ENCODE measurements at places on chromosomes 6 and 20.

GRCh38 chr20:38844963-38845362 is 39.5 kb downstream of the PPP1R16B start:
- DNase-seq = no peak

DNA sequence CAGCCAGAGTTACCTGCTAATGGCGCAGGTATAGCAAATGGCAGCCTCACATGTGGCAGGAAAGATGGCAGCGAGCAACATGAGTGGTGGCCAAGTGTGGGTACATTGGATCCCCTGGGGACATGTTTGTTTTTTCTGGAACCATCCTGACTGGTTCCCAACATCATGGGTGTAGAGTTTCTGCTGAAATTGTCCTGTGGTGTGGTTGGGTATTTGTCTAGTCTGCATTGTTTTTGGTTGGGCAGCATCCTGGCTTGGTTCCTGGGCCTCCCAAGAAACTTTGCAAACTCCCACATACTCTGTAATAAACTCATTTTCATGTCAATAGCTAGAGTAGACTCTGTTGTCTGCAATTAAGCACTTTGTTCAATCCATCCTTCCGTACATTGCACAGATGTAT is 282.6 kb downstream of the CDC5L start:
- DNase-seq = no peak

GRCh38 chr6:101800598-101800997 is 407.1 kb downstream of the GRIK2 start:
- DNase-seq = no peak

DNA sequence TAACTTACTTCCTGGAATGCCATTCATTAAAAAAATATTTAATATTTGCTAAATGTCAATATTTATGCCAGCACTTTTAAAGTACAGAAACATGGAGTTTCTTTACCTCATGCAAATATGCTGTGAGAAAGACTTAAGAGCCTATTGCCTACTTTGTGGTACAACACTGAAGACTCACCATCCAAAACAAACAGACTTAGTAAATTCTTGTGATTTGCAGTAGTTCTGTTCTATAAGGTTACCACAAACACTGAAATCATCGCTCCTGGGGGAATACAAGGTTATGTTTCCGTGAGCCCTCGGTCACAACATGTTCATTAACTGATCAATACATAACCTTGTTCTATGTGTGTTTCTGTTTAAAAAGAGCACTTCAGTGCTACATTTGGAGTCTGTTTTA is 78.3 kb downstream of the ATG5 start:
- DNase-seq = no peak

GRCh38 chr6:6592826-6593475 is 4.4 kb downstream of the LY86 start:
- DNase-seq = no peak

DNA sequence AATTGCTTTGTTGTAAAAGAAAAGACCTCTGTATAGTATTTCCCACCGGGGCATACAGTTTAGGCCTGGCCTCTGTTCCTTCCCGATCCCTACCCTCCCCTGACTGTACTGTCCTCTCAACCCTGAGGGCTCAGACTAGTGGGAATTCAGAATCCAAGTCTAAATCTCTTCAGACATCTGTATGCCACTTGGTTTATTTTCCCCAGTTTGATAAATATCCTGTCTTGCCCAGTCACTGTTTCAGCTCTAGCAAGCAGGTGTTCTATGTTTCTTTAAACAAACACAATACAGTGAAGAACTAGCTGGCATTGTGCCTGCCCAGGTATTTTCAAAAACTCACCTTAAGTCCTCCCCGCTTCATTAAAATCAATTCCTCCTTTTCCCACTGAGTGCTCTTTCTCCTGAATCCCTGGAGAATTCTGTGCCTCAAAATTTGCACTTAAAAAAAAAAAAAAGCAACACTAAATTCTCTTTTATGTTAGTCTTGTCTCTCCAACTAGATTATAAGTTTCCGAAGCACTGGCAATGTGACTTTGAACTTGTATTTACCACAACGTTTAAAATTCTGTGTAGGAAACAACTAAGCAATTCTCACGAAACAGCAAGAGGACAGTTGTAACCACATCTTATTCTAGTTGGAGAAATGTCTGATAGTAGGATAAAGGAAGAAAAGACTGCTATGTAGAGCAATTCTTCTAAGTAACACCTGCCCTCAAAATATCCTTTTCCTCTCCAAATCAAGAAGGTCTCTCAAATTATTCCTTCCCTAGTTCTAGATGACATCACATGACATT is 112.0 kb upstream of the CARMIL1 start:
- no peak for DNase-seq

DNA sequence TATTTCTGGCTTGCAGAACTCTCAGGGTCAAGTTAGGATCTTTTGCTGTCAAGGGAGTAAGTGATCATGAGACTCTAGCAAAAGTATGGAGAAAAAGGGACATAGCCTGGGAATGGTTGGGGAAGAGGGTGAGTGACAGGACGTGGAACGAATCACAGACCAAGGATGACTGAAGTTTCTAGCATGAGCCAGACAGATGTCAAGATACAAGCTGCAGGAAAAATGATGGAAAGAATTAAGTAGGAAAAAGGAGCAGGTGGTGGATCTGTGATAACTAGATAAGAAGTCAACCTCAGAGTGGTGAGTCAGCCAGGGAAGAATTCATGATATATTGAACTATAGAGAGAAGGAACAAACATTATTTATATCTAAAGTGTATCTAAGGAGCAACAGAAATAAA is 159.8 kb upstream of the SYNDIG1 start:
- no peak for DNase-seq

- no peak for DNase-seq
Measured at GRCh38 chr20:23234311-23235078, 116.1 kb upstream of the NXT1 start.

DNA sequence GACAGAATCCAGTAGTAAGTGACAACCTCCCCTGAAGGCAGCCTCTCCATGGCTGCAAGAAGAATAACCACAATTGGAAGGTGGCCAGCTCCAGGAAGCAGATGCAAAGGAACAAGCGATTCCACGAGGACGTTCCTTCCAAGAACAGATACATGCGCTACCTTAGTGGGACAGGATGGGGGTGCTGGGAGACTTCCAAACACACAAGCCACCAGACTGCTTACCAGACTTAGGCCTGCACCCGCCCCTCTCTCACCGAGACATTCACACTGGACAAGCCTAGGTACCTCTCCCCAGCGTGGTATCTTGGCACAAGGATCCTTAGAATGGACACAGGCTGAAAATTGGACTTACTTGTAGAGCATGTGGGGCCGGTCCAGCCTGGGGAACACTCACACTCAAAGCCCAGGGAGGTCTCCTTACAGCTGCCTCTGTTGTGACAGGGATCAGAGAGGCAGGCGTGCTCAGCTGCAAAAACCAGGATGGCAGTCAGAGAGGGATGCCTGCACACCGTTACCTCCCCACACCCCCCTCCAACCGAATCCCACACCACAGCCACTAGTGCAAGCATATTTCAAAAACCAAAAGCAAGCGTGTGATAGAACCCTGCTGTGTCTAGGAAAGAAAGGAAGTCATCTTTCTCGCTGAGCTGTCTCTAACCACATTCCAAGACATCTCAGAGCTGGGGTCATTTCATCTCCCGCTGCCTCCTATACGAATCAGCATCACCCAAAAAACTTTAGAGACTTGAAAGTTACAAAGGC is 22.4 kb downstream of the JAG1 start:
- DNase-seq = no peak

DNA sequence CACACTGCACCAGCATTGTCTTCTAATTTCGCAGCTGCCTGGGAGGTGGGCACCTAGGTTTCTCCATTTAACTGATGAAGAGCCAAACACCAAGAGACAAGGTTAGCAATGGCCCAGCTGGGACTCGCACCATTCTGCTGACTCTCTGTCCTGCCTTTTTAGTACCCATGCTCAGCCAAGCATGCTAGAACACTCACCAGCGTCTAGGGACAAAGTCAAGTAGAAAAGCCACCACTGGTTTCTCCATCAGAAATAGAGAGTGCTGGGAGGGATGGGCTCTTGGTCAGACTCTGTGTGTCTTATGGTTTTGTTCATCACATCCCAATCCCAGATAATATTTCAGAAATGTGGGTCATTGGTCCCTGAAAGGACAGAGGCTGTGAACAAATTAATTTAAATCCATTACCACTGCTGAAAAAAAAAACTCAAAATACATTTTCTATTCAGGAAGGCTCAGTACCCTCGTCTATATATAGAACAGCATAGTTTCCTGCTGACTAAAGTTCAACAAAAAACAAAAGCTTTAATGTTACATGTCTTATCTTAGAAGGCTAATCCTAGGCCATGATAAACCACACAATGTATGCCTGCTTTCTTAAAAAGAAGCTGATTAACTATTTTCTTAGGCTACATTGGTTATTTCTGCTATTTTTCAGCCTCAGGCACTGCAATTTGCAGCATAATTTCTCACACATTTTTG is 111.0 kb downstream of the TBC1D7 start:
- DNase-seq = no peak

DNA sequence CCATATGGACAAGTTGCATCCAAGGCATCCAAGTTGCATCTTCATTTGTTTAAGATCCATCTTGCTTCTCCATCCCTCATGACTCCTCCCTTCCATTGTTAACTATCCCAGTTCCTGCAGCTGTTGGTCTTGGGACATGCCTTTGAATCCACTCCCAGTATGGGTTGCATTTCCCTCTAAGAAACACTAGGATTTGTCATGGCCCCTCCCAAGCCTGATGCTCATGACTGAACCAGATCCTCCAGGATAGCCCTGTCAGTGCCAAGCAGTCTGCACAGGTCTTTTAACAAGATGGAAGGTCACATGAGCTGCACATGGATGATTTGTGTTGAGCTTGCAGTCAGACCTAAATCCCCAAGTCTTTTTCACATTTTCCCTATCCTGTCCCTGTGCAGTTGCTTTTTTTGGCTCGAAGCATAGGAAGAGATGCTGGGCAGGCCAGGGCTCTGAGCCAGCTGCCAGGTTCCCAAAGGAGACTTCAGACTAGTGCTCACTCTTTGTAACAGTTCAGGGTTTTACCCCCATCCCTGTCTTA is 4.2 kb downstream of the PPP2R5D start:
- no peak for DNase-seq

GRCh38 chr6:100257793-100258395 is 206.8 kb downstream of the SIM1 start:
- DNase-seq = no peak

GRCh38 chr20:33624399-33624798 is 37.7 kb upstream of the C20orf144 start:
- DNase-seq = no peak

GRCh38 chr6:75759207-75759606 is 10.2 kb downstream of the MYO6 start:
- no peak for DNase-seq

- no peak for DNase-seq
Measured at GRCh38 chr6:31935021-31935420, 7.5 kb downstream of the C2 start.

GRCh38 chr6:112407101-112407590 is 60.0 kb downstream of the RFPL4B start:
- DNase-seq = no peak

DNA sequence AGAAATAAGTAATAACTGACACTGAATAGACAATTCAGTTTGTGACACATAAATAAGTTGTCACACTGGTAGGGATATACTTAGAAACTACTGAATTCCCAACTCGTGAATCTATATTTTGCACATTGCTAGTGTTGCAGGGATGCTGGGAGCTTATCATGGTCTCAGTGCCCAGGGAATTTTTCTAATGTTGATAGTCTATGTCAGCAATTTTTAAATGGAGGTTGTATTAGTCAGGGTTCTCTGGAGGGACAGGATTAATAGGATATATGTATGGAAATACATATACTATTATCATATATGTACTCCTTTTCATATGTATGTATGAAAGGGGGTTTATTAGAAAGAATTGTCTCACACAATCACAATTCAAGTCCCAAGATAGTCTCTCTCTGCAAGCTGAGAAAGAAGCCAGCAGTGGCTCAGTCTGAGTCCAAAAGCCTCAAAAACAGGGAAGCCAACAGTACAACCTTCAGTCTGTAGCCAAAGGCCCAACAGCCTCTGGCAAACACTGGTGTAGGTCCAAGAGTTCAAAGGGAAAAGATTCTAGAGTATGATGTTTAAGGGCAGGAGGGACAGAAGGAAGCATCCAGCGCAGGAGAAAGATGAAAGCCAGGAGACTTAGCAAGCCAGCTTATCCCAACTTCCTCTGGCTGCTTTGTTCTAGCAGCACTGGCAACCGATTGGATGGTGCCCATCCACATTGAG is 980.9 kb upstream of the GJE1 start:
- no peak for DNase-seq

GRCh38 chr6:100959280-100959679 is 78.2 kb upstream of the ASCC3 start:
- DNase-seq = no peak

DNA sequence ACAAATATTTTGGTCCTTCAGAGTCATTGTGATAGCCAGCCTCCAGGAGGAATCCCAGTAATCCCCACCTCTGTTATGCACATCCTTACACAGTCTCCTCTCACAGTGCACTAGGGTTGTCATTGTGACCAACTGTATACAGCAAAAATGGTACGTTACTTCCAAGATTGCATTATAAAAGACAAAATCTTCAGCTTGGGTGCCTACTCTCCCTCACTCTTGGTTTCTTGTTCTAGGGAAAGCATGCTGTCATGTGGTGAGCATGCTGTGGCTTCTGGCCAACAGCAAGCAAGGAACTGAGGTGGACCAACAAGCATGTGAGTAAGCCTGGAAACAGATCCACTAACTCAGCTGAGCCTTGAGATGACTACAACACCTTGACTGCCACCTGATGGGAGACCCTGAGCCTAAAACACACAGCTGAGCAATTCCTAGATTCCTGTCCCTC is 130.1 kb upstream of the DST start:
- no peak for DNase-seq

All from cortex of kidney (tissue), 1 donor.